ENCODE measurements at places on chromosomes 3 and 15.
A peak's percentile ranks its signal among the peaks of the same experiment; 100 is the strongest.

DNA sequence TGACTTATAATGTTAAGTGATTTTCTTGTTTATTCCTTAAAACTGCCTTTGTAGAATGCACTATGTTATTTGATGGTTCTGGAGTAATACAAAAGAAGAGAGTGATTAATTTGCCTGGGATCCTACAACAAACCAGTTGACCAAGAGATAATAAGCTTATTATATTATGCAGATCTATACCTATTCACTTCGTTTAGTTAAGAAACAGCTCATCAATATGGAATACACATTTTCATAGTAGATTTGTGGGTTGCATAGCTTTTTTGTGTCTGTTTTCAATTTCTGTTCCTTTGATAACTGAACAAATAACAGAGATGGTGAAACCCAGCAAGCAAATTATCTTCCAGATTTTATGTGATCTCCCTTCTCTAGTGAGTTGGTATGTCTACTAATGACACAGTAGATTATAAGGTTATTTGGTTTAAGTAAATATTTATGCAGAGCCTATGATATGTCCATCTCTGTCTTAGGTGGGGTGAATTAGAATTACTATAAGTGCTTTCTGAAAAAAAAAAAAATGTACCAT lies 443.3 kb upstream of the TPRG1 start:
- DNase-seq = no peak

GRCh38 chr3:191136347-191136746 lies 62.7 kb upstream of the OSTN start:
- peak; percentile 17 for DNase-seq

GRCh38 chr3:188590557-188590956 lies 436.6 kb downstream of the LPP start:
- no peak for DNase-seq

DNA sequence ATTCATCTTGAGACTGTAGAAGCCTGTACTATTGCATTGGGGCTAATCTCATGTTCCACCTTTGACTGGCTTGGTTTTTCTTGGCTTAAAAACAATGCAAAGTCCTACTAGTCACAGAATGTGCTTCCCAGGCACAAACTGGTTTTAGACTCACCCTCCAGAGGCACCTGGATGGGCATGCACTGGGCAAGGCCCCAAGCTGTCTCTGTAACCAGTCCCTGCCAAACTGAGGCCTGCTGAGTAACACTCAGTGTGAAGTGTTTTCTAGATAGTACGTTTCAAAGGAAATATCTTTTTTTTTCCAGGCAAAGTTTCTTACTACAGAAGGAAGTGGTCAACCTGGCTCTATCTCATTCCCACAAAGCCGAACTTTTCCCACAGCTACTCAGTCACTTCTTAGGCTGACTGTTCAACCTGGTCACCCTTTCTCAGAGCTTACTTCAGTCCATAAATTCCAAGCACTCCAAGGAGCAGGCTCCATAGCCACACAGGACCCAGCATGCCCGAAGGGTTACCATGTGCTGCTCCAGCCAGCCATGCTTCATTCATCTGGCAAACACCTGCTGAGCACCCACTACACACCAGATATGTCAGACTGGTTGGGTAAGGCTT lies 57.4 kb downstream of the NPTN start:
- peak; percentile 55 for DNase-seq

DNA sequence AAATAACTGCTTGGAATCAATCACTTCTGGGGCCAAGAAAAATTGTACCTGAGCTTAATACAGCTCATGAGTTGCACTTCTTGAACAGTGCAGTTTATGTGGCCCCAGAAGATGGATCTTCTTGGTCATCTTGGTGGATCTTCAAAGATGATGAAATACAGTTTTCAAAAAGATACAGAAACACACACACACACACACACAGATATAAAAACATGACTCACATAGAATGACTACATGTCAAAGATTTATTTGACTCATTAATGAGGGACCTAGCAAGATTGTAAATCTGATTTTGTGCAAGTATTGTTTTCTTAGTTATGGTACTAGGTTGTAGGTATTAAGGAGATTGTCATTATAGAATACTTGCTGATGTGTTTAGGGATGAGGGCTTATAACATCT lies 32.6 kb downstream of the PDCD6IP start:
- DNase-seq = peak; percentile 15

- peak; percentile 28 for DNase-seq
Observed at GRCh38 chr3:34260271-34261000, 462.0 kb downstream of the PDCD6IP start.

DNA sequence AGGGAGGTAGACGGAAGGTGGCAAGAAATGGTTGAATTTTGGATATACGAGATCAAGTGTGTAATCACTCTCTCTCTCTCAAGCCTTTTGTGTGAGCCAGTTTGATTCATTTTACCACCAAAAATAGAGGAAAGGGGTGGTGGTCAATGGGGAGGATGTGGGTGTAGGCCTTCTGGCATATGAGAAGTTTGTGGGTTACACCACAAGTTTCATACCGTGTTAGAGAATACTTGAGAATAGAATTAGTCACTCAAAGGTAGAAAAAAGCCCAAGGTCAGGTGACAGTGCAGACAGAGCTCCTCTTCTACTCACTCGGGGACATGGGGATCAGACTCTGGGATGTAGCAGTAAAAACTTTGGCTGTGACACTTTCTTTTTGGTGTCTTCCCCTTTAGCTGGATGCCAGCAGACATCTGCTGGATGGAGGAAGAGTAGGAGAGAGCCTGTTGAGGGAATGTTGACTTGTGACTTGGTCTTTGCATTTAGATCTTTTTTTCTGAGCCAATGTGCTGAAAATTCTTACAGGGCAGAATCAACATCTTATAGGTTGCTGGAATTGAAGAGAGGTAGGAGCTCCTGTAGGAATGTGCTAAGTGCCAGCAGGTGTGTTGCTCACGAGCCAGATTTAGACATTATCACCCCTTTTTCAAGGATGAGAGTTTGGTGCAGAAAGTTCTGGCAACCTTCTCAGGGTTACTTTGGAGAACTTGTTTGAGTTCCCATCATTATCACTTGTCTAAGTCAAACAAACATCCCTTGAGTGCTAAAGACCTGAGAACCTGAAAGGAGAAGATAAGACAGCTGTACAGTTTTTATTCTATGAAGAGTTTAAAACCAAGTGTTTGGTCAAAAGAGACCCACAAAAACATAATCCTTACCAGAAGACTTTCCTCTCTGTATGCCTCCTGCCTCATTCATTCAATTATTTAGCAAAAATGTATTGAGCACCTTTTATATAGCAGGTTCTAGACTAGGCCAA lies 43.9 kb upstream of the RYK start:
- no peak for DNase-seq

DNA sequence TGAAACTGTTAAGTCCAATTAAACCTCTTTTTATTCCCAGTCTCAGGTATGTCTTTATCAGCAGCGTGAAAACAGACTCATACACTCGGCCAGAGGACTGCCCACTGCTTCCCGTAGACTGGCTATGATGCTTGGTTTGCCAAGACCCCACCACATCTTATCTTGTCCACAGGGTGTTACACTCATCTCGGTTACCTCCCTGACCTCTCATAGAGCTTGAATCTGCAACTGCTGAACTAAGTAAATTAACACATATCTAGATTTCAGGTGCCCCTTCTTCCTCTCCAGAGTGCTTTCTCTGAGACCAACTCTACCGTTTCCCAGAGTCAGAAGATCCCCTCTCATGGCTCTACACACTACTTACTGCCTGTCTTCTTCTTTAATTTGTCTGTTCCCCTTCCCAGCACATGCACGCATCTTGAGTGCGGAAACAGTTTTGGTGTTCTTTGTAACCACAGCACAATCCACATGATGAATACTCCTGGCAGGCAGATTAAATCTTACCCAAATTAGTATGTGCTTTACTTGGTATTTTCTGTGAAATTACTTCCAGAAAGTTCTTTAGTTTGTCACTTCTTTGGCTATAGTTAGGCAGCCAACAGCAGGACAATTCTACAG lies 49.7 kb downstream of the CD200 start:
- DNase-seq = peak; percentile 41

- no peak for DNase-seq
Observed at GRCh38 chr15:90055182-90055581, 47.1 kb downstream of the IDH2 start.

GRCh38 chr3:99730870-99731269 lies 86.8 kb upstream of the CMSS1 start:
- DNase-seq = peak; percentile 82

- DNase-seq = no peak
Observed at GRCh38 chr15:51205050-51205975, 110.6 kb upstream of the TNFAIP8L3 start.

GRCh38 chr15:57752436-57752835 lies 45.9 kb downstream of the POLR2M start:
- DNase-seq = no peak

- no peak for DNase-seq
Observed at GRCh38 chr15:78012643-78013077, 64.9 kb downstream of the TBC1D2B start.

GRCh38 chr3:51997935-51998596 lies 2.4 kb upstream of the RPL29 start:
- DNase-seq = no peak

- peak; percentile 14 for DNase-seq
Observed at GRCh38 chr3:133843634-133844033, 38.0 kb downstream of the SRPRB start.

DNA sequence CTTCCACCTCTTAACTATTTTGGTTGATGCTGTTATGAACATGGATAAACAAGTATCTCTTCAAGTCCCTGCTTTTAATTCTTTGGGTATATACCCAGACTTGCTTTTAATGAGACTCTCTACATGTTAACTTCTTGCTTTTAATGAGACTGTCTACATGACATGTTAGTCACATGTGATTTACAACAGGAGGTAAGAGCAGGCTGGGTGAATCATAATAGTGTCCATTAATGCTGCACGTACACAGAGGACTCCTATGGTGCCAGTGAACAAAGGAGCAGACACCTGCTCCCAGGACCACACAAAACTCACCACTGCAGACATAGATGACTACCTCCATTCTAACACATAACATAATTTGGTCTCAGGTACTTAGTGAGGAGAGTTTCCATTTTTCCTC lies 273.4 kb upstream of the NSMCE3 start:
- DNase-seq = no peak

- DNase-seq = no peak
Observed at GRCh38 chr3:63395960-63396359, 117.9 kb downstream of the SYNPR start.

GRCh38 chr3:109325657-109326056 lies 9.3 kb upstream of the DPPA2 start:
- no peak for DNase-seq

DNA sequence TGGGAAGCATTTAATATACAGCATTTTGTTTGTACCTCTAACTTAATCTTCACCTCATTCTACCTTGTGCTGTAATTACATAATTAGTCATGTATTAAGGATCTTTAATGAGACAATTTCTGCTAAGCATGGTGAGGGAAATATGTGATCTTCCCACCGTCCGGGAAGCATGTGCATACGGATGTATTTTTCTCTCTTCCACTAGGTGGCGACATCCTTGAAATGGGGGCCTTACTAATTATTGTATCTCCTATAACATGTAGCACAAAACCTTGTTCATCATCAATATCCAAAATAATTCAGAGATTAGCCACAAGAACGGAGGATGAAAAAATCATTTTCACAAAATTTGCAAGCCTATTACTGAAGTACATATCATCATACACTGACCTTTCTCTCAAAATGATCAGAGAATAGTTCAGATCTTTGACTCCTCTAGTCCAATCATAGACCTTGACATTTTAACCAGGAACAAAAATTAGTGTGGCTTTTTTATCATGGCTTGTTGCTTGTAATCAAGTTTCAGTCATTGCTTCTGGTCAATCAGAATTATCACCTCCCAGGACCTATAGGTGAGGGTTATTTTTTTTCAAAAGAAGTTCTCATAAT lies 148.9 kb upstream of the GBE1 start:
- peak; percentile 42 for DNase-seq
